Activated naive CD8-positive, alpha-beta T cell treated with anti-CD3 and anti-CD28 coated beads for 36 hours (primary cell): ENCODE measurements at places on chromosomes 7 and 10. TPM values are rescaled to one million over a fixed set of nuclear protein-coding genes. Genes with fewer than 3 reads are reported as not detected.

The SYNPO2L gene
- not detected for total RNA-seq

The RASSF4 gene
- total RNA-seq: 5.6 TPM

The RALA gene
- total RNA-seq: 40.6 TPM

The PRKG1 gene
- not detected for total RNA-seq

- peaks cover 2% of the 10 kb centered on the region for H3K4me1 ChIP-seq
- H3K4me3 ChIP-seq: no peak overlapping the region
- H3K27me3 ChIP-seq: peaks cover 52% of the 10 kb centered on the region
- no peak for DNase-seq
- no peak overlapping the region for H3K27ac ChIP-seq
- no peaks in the 10 kb centered on the region for H3K36me3 ChIP-seq
These were observed 153.0 kb downstream of the DIP2C start for GRCh38 chr10:536371-536925.

GRCh38 chr10:9579110-9579705 lies 1438.5 kb upstream of the CELF2 start:
- H3K27me3 ChIP-seq: peaks cover 6% of the 10 kb centered on the region
- no peaks in the 10 kb centered on the region for H3K36me3 ChIP-seq
- no peak overlapping the region for H3K4me3 ChIP-seq
- DNase-seq: no peak

DNA sequence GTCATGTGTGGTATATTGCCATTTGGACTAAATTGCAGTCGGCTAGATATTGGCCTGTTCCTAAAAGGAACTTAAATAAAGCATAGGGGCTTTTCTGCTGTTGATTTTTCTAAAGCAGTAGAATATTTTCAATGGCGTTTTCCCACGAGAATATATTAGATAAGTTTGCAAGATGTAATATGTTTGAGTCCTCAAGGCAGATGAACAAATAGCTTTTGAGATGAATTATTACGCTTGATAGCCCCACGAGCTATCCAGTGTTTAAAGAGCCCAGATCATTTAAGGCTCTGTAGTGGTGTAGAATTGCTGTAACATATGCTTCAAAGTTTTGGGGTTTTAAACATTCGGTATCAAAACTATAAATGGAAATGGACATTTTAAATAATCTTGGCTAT lies 2.9 kb downstream of the CELF2 start:
- H3K4me1 ChIP-seq: peaks cover 12% of the 10 kb centered on the region
- no peaks in the 10 kb centered on the region for H3K36me3 ChIP-seq

DNA sequence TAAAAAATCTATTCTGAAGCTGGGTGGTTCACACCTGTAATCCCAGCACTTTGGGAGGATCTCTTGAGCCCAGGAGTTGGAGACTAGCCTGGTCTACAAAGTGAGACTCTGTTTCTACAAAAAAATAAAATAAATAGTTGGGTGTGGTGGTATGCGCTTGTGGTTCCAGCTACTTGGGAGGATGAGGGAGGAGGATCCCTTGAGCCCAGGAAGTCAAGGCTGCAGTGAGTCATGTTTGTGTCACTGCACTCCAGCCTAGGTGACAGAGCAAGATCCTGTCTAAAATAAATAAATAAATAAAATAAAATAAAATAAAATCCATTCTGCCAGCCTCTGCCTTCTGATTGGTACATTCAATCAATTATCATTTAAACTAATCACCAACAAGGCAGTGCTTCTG lies 17.5 kb downstream of the ZNF33A start:
- H3K4me1 ChIP-seq: peaks cover 10% of the 10 kb centered on the region
- H3K4me3 ChIP-seq: no peak overlapping the region
- no peak for DNase-seq

DNA sequence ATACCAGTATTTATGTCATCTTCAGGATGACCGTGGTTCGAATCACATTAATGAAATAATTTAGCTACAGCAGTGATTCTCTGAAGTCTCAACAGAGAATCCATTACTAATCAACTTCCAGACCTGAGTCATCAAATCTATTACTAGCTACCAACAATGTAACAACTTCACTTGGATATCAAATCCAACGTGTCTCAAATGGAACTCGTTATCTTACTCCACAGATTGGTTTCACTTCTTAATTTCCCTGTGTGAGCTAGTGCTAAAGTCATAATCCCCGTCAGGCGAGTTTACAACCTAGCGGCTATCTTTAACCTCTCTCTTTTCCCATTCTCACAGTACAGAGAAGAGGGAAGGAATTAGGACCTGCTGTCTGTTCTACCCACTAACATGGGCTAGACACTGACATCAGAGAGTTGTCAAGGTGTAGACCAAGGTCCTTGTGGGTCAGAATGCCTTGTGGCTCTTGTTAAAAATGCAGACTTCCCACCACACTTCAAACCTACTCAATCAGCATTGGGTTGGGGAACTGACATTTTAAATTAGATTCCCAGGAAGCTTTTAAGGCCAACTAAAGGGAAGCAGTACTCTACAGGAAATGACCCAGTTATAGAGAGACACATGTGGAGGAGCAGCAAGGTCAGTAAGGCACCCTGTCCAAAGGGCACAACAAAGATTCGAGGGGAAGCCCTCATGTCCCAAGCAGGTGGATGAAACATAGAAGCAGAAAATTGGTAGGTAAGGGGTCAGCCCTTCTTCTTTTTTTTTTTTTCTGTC lies 57.3 kb upstream of the GSAP start:
- no peaks in the 10 kb centered on the region for H3K4me1 ChIP-seq
- no peak overlapping the region for H3K4me3 ChIP-seq
- no peak overlapping the region for H3K27ac ChIP-seq
- no peak for DNase-seq
- peaks cover 2% of the 10 kb centered on the region for H3K36me3 ChIP-seq

GRCh38 chr7:47244692-47245091 lies 337.2 kb downstream of the TNS3 start:
- no peaks in the 10 kb centered on the region for H3K27me3 ChIP-seq
- no peaks in the 10 kb centered on the region for H3K36me3 ChIP-seq
- no peak overlapping the region for H3K27ac ChIP-seq
- no peak overlapping the region for H3K4me3 ChIP-seq
- no peaks in the 10 kb centered on the region for H3K4me1 ChIP-seq

DNA sequence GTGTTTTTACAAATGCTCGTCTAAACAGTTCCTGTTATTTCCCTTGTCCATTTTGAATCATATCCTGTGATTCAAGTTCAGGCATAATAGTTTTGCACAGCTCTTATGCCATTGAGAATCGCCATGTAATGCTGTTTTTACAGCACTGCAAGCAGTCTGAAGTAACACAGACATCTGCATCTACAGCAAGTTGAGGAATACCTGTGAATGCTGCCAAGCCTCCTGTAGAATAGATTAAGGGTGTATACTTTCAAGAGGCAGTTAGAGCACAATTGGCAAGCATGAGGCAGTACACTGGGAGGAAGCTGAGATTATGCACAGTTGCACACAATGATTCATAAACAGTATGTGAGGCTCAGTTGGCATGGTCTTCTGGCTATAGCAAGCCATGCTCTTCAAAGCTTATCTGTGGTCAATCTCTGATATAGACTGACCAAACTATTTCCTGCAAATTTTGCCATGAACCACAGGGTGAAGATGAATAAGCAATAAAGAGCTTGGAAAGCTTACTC lies 121.9 kb upstream of the AKR1E2 start:
- DNase-seq: no peak
- H3K27ac ChIP-seq: no peak overlapping the region
- no peaks in the 10 kb centered on the region for H3K4me1 ChIP-seq
- H3K4me3 ChIP-seq: no peak overlapping the region
- peaks cover 21% of the 10 kb centered on the region for H3K27me3 ChIP-seq

GRCh38 chr7:28168393-28169158 lies 12.0 kb downstream of the JAZF1 start:
- no peak overlapping the region for H3K4me3 ChIP-seq
- peaks cover 24% of the 10 kb centered on the region for H3K4me1 ChIP-seq
- no peak for DNase-seq
- H3K27me3 ChIP-seq: no peaks in the 10 kb centered on the region
- no peak overlapping the region for H3K27ac ChIP-seq
- peaks cover 5% of the 10 kb centered on the region for H3K36me3 ChIP-seq

DNA sequence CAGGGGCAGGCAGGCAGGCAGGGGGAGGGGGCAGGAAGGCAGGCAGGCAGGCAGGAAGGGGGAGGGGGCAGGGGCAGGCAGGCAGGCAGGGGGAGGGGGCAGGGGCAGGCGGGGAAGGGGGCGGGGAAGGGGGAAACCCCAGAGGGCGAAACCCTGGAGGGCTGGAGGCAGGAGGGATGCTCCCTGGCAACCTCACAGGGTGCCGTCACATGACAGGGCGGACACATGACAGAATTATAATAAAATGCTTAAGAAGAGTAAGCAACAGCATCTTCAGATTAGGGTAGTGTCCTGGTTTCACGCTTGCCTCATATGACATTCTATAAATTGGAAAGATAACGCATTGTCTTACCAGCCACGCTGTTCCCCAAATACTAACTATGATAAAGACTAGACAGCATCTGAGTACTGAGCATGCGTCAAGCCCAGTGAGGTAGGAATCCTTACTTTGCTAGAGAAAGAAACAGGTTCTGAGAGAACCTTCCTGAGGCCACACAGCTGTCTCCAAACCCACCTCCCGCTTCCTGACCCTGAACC lies 131.6 kb downstream of the DIP2C start:
- H3K4me3 ChIP-seq: no peak overlapping the region
- H3K27me3 ChIP-seq: peaks cover 17% of the 10 kb centered on the region
- H3K27ac ChIP-seq: no peak overlapping the region
- no peaks in the 10 kb centered on the region for H3K4me1 ChIP-seq
- no peak for DNase-seq
